ENCODE measurements at places on chromosomes 11 and 22. TPM values are rescaled to one million over a fixed set of nuclear protein-coding genes. Genes with fewer than 3 reads are reported as not detected.

- no peaks in the 10 kb centered on the region for H3K36me3 ChIP-seq
- no peaks in the 10 kb centered on the region for H3K4me1 ChIP-seq
- no peaks in the 10 kb centered on the region for H3K27me3 ChIP-seq
- H3K27ac ChIP-seq, result no peak overlapping the region
- no peak for DNase-seq
- H3K4me3 ChIP-seq, result no peak overlapping the region
These were observed 115.0 kb downstream of the CASP12 start for GRCh38 chr11:104783241-104783640.

- DNase-seq, result no peak
- no peaks in the 10 kb centered on the region for H3K36me3 ChIP-seq
- H3K4me1 ChIP-seq, result no peaks in the 10 kb centered on the region
- H3K4me3 ChIP-seq, result no peak overlapping the region
- peaks cover 7% of the 10 kb centered on the region for H3K27me3 ChIP-seq
These were observed 19.6 kb downstream of the FGF3 start for GRCh38 chr11:69799582-69799981.

- no peaks in the 10 kb centered on the region for H3K36me3 ChIP-seq
- no peak overlapping the region for H3K27ac ChIP-seq
- H3K4me3 ChIP-seq, result no peak overlapping the region
- DNase-seq, result no peak
- H3K27me3 ChIP-seq, result no peaks in the 10 kb centered on the region
These were observed 88.8 kb upstream of the BARX2 start for GRCh38 chr11:129286813-129287212.

DNA sequence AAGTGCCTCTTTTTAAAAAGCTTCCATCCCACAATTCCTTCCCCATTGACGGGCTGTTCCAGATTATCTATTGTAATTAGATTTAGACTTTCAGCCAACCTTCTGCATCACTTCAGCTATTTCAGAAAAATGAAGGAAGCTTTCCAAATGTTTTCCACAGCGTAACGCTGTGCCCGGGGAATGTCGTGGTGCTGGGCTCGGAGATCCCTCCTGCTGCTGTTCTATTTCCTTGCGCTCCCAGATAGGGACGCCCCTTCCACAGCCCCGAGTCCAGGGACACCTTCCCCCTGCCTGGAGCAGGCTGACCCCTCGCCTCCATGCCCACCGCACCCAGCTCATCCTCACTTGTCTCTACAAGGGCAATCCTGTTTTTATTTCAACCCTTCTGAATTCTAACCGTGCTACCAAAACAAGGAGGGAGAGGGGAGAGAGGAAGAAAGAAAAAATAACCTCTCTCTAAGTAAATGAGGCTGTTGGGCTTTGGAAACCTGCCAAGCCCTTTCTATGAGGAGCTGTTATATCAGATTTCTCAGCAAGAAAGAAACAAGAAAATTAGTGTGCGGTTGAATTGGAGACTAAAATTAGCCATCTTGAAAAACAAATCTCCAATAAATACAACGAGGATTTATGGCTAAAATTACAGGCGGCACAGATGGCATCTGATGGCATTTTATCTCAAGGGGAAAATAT lies 366.9 kb downstream of the BRD1 start:
- H3K4me1 ChIP-seq, result no peaks in the 10 kb centered on the region
- H3K36me3 ChIP-seq, result no peaks in the 10 kb centered on the region
- no peaks in the 10 kb centered on the region for H3K27me3 ChIP-seq
- no peak for DNase-seq
- H3K27ac ChIP-seq, result no peak overlapping the region
- no peak overlapping the region for H3K4me3 ChIP-seq

DNA sequence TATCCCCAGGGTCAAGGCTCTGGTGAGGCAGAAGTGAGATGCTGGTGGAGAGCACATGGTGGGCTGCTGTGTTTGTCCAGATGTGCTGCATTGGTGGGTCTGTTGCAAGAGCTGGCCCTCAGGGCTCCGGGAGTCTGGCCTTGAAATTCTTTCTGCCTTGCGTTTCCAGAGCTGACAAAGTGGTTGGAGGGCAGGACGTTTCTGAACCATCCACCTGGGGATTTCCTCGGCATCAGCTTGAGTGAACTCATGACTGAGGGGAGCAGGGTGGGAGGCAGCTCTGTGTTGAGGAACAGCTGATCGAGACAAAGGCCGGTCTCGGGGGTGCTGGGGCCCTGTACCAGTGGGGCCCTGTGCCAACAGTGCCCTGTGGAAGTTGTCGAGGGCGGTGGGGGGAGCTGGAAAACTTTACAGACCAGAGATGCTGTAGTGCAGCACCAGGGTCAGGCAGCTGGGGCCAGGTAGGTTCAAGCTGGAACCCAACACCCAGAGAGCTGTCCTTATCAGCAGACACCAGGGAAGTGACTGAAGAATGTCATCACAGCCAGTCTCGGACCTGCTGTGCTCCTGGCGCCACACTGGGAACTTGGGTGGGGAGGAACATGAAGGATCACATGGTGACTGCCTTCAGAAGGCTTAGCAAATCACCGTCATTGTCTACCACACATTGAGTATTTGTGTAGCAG lies 4.9 kb downstream of the TSKU start:
- DNase-seq, result no peak
- H3K4me3 ChIP-seq, result no peak overlapping the region
- no peaks in the 10 kb centered on the region for H3K27me3 ChIP-seq
- H3K36me3 ChIP-seq, result peaks cover 3% of the 10 kb centered on the region

Gene LARGE1
- total RNA-seq, result 24.8 TPM

Gene TCN2
- total RNA-seq, result 4.5 TPM

Gene PRAME
- total RNA-seq, result 0.05 TPM

Gene FAM180B
- total RNA-seq, result not detected

Measured in SJSA1 (cell line).